ENCODE measurements at places on chromosomes 13 and 19.
A peak's percentile ranks its signal among the peaks of the same experiment; 100 is the strongest.

DNA sequence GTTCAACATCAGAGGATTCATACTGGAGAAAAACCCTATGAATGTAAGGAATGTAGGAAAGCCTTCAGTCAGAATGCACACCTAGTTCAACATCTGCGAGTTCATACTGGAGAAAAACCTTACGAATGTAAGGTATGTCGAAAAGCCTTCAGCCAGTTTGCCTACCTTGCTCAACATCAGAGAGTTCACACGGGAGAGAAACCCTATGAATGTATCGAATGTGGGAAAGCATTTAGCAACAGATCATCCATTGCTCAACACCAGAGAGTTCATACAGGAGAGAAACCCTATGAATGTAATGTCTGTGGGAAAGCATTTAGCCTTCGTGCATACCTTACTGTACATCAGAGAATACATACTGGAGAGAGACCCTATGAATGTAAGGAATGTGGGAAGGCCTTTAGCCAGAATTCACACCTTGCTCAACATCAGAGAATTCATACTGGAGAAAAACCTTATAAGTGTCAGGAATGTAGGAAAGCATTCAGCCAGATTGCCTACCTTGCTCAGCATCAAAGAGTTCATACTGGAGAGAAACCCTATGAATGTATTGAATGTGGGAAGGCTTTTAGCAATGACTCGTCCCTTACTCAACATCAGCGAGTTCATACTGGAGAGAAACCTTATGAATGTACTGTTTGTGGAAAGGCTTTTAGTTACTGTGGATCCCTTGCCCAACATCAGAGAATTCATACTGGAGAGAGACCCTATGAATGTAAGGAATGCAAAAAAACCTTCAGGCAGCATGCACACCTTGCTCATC lies 15.4 kb downstream of the ZNF570 start:
- no peak for DNase-seq

GRCh38 chr19:5984600-5984999 lies 6.7 kb upstream of the RANBP3 start:
- DNase-seq, result no peak

DNA sequence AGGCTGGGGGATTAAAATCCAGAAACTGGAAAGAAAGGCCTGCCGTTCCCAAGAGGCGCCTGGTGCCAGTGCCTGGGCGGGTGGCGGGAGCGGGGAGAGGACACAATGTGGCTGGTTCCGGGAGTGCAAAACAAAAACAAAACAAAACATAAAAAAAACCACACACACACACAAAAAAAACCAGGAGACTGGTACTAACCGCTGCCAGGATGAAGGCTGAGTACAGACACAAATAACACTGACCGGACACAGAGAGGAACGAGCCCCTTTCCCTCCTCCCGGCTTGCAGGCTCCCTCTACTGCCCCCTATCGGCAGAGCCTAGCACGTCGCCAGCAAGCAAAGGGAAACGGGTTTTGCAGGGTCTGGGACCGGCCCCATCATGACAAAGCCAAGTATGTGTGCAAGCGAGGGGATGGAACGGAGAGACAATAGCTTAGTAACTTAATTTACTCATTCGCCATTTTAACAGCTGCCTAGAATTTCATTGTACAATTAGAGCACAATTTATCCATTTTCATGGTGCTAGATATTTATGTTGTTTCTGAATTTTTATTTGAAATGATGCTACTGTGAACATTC lies 17.9 kb upstream of the ZDHHC20 start:
- peak; percentile 86 for DNase-seq

- DNase-seq, result no peak
Observed at GRCh38 chr19:54418030-54418929, 3.0 kb downstream of the TTYH1 start.
